ENCODE measurements at places on chromosomes 3 and 15.

GRCh38 chr3:88725440-88726165 is 381.8 kb upstream of the EPHA3 start:
- DNase-seq = no peak

DNA sequence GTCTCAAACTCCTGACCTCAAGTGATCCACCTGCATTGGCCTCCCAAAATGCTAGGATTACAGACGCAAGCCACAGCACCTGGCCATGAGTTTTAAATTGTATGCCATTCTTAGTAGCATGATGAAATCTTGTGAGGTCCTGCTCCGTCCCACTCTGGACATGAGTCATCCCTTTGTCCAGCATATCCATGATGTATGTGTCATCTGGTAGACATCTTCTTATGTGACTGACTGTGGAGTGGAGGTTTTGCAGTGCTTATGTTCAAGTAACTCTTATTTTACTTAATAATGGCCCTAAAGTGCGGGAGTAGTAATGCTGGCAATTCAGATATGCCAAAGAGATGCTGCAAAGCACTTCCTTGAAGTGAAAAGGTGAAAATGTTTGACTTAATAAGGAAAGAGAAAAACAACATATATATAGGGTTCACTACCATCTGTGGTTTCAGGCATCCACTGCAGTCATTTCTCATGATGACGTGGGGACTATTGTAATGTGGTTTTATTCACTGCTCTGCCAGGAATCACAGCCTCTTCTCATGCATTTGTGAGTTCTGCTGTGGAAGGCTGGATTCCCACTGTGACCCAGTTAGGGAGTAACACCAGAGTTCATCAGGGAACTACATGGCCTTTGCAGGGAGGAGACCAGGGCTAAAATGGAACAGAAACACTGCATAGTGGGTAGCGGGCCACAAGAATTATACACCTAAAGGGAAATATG is 204.6 kb upstream of the STRIT1 start:
- DNase-seq = no peak

DNA sequence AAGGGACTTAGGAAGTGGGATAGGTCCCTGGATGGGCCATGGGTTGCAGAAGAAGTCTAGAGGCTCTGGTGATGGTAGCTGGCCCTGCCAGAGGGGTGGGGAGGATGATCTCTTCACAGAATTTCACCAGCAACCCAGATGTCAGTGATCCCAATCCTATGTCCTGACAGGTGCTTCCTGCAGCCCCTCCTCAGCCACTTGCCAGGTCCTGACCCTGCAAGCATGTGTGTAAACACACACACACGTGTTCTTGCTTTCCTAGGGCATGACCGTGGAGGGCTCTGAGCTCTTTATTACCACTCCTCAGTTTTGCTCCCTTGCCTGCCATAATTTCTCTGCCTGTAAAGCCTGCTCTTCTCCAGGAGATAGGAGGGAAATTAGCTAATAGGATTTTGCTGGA is 12.5 kb downstream of the TEX264 start:
- DNase-seq = no peak

GRCh38 chr3:53229606-53230005 is 26.2 kb downstream of the TKT start:
- no peak for DNase-seq

DNA sequence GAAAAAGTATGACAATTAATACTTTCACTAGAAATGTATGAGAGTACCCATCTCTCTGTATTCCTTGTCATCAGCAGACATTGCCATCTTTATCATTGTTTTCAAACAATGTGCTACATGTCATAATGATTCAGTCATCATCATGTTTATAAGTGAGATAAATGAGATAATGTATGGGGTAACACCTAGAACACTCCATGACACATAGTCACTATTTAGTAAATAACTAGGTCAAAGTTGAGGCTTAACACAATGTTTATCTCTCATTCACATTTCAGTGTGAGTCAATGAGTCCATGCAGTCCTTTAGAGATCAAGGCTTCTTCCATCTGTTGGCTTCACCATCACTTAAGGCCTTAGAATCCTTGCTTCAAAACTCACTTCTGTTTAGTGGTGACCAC is 70.0 kb downstream of the NLGN1 start:
- no peak for DNase-seq

GRCh38 chr15:96470681-96471310 is 140.3 kb downstream of the NR2F2 start:
- no peak for DNase-seq

GRCh38 chr3:78868570-78868969 is 899.2 kb downstream of the ROBO1 start:
- DNase-seq = no peak

GRCh38 chr3:52197499-52197841 is 490 bp upstream of the ALAS1 start:
- no peak for DNase-seq

DNA sequence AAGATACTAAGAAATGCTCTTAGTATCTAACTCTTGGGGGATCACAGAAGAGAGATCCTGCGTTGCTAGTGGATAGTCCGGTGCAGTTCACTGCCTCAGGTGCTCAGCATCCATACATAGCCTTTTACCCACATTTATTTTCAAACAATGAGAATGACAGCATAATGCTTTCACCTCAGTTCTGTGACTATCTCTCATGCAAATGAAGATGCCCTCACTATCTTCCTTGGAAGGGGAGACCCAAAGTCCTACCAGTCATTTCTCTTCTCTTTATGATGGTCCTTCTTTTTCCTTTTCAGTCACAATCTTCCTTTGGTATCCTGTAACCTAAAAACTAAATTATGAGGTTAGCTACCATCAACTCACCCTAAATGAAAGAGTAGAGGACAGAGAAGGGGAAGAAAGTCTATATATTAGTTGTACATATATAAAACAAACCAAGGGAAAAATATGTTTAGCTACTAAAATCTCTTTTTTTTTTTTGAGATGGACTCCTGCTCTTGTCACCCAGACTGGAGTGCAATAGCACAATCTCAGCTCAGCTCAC is 30.9 kb upstream of the SLC28A2 start:
- DNase-seq = no peak
